ENCODE measurements at places on chromosomes 3 and 15.

- DNase-seq: no peak
Observed at GRCh38 chr15:25903024-25903581, 40.0 kb upstream of the ATP10A start.

- DNase-seq: no peak
Observed at GRCh38 chr3:61200270-61200669, 51.0 kb downstream of the FHIT start.

DNA sequence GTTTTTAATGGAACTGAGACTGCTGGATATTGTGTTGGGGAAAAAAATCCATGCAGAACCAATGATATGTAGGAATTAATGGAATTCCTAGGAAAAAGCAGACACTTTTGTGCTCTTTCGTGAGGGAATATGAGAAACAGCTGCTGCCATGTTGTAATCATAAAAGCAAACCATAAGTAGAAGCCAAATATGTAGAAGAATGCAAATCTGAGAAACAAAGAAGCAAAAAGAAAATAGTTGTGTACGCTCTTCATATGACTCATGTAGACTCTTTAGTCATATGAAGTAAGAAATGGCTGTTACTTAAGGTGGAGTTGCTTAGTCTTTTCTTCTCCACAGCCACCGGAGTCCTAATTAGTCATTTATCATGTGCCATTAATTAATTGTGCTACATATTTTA lies 298.6 kb upstream of the ZNF717 start:
- no peak for DNase-seq

DNA sequence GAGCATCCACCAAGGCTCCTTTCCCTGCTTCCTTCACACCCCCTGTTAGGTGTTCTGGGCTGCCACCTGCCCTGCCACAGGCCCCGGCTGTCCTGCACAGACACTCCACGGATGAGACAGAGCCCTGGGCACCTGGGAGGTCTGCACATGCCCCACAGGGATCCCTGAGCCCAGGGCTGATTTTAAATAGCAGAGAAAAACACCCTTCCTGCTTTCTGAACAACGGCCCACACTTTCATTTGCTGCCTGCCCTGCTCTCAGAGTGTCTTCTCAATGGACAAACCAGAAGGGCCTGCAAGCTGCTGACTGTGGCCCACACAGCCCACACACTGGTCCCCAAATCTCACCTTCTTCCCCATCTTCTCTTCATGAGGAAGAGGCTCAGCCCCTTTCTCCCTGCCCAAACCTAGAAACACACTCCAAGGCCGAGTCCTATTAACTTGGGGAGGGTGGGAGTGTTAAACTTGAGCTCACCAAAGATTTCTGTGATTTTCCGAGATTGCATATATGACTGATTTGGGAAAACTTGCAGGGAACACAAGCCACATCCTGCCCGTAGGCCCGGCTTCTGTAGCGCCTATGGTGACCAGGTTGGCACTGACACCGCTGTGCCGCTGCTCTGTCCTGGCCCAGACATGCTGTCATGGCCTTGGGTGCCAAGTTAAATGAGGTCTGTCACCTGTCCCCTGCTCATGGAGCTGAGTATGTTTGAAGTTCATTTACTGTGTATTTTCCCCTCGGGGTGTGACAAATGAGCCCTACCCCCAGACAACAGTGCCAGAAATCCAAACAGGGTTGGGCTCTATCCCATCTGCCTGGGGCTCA lies 47.2 kb upstream of the KLF13 start:
- no peak for DNase-seq

GRCh38 chr15:59839906-59840305 lies 150.8 kb upstream of the BNIP2 start:
- no peak for DNase-seq

DNA sequence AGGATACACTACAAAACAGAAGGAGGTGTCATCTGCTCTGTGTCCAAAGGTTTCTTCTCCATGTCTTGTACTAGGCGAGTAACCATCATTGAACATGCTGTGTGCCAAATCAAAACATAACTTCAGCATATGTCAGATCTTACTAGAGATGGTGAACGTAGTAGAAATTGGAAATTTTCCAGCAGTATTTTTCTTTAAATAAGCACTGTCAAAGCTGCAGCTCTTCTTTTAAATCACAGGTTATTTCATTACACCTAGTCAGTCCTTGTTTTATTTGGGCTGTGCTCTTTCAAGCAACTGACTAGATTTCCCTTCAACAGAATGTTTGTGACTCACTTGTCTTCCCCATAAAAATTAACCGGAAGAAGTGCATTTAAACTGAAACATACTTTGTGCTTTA lies 46.5 kb downstream of the MSL2 start:
- no peak for DNase-seq

DNA sequence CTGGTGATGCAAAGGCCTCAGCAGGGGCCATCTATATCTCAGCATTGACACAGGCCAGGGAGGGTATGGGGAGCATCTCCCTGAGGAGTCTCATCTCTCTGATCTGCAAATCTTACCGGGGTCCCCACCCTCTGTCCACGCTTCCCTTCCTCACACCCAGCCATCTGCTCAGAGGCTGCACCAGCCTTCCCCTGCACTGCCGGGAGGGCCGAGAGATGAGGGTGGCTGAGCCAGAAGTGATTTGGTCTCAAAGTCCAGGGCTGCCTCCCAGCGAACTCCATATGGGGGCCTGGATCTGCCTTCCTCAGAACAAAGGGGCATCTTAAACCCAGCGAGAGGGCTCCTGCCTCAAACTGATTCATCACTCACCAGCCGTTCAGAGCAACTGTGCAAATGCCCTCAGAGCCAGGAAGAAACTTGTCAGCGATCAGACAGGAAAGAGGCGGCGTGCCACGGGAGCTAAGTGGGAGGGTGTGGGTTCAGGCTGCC lies 4.6 kb downstream of the IGDCC3 start:
- no peak for DNase-seq

- no peak for DNase-seq
Observed at GRCh38 chr3:24352893-24353553, 141.6 kb downstream of the THRB start.

GRCh38 chr15:34883633-34884032 lies 85.9 kb downstream of the AQR start:
- no peak for DNase-seq

DNA sequence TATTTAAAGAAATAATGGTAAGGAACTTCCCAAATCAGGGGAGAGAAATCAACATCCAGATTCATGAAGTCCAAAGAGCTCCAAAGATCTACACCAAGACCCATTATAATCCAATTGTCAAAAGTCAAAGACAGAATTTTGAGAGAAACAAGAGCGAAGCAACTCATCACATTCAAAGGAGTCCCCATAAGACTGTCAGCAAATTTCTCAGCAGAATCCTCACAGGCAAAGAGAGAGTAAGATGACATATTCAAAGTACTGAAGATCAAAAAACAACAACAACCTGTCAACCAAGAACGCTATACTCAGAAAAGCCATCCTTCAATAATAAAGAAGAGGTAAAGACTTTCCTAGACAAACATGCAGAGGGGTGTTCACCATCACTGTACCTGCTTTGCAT lies 342.1 kb downstream of the TIGIT start:
- DNase-seq: no peak

DNA sequence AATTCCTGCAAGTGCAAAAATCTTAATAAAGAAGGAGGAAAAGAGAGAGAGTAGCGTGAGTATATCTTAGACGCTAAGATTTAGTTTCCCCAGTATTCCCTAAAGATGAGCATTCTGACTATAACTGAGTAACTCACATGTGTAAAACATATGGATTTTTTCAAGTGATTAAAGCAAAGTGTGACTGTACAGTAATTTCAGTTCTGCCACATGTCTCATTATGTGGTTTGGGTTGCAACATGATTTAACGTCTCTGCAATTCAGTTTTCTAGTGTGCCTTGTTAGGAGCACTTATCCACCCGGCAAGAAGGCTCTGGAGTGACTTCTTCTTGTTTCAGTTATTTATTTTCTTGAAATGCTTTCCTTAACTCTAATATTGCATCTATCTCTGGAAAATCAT lies 514.1 kb downstream of the ROBO1 start:
- DNase-seq: no peak

DNA sequence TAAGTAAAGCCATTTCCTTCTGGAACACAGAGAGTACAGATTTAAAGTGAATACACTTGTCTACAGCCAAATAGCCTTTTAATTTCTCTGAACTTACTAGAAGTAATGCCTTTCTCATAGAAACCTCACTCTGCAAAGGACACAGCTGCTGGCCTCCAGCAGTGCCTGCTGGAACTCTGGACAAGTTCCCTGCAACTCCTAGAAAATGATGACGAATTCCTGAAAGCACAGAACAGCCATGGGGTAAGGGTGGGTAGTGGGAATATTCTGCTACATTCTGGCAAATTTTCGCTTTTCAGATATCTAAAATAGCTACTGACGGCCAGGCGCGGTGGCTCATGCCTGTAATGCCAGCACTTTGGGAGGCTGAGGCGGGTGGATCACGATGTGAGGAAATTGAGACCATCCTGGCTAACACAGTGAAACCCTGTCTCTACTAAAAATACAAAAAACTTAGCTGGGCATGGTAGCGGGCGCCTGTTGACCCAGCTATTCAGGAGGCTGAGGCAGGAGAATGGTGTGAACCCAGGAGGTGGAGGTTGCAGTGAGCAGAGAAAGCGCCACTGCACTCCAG lies 34.4 kb downstream of the RYK start:
- DNase-seq: no peak

DNA sequence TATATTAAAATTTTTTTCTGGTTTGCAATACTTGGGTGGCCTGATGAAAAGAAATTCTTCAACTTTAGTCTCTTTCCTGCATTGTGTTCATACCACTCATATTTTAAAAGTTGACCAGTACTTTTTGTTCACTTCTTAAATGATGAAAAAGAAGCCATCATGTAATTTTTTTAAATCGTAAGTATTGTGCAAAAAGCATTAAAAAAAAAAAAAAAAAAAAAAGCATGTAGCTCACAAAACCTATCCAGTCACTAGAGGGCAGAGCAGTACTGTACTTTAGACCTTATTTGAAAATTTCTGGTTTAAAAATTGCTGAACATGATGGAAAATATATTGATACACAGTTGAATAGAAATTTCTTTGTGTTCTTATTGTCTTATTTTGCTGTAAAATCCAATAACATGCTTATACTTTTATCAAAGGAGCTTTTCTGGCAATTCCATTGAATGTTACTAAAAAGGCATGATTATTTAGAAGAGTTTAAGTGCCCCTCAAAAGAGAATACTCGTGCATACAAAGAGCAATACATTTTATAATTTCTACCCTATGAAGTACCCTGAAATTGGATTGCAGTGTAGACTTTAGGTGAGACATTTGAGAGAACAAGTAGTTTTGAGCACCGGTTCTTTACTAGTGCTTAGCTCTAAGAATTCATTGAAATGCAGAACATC lies 137.7 kb downstream of the BBX start:
- DNase-seq: no peak

DNA sequence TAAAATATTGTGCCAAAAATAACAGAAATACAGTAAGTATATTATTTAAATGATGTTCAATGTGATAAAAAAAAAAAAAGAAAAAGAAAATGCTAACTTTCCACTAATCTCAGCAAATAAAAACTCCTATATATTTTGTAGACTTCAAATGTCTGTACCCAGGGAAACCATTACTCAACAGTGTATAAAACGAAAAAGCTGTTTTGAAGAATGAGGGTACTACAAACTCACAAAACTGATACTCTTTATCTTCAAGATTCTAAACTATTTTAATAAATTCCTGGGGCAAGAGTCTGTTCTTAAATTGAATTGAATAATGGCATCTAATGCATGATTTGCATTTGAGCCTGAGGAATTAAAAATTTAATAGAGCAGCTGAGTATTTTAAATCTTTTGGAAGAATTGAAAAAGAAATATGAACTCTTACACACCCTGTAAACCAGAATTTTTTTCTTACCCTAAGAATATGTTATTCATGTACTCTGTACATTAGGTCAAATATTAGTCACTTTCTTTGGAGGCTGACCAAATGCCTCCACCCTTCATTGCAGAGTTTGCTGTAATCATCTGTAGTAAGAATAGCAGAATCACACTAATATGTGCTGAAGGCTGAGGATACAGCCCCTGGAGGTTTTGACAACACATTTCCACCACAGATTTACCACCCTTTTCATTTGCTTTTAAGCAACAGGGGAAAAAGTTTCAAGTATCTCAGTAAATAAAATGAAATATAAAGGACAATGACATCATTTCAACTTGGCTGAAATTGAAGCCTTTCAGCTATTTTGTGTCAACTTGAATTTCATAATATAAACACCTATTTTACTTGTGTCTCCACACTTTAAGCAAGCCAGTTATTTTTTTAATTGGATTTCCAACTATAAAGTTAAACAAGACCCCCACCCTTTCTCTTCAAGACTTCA lies 79.7 kb downstream of the FBN1 start:
- DNase-seq: no peak

DNA sequence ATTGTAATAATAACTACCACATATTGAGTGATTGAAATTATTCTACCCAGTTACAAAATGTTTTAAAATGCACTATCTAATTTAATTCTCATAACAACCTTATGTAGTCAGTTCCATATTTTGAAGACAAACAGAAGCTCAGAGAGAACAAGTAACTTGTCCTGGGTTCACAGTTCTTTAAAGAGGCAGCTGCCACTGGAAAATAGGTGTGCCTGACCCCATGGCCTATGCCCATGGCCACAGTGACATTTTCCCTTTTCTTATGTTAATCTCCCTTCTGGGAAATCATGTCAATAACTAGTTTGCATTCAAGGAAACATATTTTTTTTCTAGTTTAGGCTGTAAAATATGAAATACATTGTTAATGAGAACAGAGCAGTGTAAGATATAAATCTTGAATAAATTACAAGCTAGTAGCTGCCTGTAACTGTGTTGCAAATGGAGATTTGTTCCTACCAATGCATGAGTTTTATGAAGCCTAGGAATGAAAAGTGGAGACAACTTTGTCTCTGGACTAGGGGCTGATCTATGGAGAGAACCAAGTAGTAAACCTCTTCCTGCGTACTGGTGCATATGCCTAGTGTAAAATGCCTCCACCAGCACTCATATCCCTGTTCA lies 1018.0 kb downstream of the NTRK3 start:
- DNase-seq: no peak

Data from GM12864 (cell line).